Stimulated activated CD8-positive, alpha-beta memory T cell treated with anti-CD3 and anti-CD28 coated beads, Interleukin-7, amount 100 ng/mL, for 4 hours (primary cell): ENCODE measurements at places on chromosomes 4 and X.

GRCh38 chr4:76007089-76007862 lies at the start of gene CXCL9:
TSS of gene CXCL9 (minus strand) at chr4:76007509. CDS start at chr4:76007449, 60 bp downstream.
- DNase-seq = no peak

- no peak for DNase-seq
Measured at GRCh38 chr4:3352941-3353594, 60.2 kb downstream of the RGS12 start.

DNA sequence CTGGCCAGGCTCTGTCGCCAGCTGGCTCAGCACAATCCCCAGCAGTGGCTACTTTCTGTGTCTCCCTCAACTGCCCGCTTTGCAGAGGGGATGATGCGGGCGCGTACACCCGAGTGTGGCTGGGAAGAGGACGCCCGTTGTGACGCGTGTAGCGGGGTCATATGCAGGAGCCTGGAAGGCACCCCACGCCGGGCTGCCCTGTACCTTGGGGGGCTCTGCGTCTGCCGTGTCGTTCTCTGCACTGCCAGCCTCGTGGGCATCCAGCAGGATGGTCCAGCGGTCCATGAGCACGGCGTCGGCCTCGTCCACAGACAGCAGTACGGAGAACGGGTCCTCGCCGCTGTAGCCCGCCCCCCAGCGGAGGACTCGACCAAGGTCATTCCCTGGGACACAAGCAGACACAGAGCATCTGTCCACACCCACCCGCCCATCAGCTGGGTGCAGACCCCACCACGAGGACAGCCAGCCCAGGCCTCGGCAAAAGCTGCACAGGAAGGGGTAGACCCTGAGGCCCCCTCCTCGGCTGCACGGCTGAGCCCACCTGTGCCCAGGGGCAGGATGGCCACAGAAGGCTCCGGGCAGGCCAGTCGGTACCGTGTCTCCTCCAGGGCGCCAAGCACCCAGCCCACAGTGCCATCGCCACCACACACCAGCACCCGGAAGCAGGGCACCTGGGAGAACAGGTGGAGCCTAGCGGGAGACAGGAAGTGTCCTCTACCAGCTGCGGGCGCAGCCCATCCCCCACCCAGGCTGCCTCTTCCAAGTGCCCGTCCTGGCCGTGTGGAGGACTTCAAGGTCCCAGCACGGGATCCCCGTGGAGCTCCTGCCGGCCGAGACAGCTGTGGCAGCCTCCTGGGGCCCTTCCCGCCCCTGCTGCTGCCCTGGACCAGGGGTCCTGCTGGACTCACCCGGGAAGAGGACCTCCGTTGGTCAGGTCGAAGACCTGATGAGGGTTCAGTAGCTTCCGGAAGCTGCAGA lies 10.8 kb downstream of the DGKQ start:
- no peak for DNase-seq

- no peak for DNase-seq
Measured at GRCh38 chr4:154119317-154119716, 330.4 kb upstream of the SFRP2 start.

DNA sequence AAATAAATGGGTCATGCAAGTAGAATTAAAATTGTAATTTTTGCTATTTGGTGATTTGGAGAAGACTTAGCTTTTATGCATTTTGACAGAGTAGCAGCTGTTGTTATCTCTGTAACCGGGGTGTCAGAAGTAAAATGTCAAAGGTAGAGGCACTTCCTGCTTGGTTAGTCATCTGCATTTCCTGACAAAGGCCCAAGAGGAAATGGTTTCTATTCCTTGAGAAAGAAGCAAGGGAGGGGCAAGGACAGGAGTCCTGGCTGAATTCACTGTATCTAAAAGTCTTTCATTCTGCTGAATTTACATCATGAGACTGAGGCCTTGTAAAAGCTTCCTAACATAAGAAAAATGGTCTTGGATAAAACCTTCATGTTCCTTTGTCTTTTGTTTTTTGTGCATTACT lies 550.9 kb upstream of the BOD1L1 start:
- no peak for DNase-seq

GRCh38 chr4:188109157-188109755 lies at the start of gene TRIML2:
TSS of gene TRIML2 (minus strand) at chr4:188109603. CDS start at chr4:188105368, 4,235 bp downstream.
- no peak for DNase-seq

GRCh38 chr4:184282895-184283654 lies 65.4 kb upstream of the ENPP6 start:
- no peak for DNase-seq

DNA sequence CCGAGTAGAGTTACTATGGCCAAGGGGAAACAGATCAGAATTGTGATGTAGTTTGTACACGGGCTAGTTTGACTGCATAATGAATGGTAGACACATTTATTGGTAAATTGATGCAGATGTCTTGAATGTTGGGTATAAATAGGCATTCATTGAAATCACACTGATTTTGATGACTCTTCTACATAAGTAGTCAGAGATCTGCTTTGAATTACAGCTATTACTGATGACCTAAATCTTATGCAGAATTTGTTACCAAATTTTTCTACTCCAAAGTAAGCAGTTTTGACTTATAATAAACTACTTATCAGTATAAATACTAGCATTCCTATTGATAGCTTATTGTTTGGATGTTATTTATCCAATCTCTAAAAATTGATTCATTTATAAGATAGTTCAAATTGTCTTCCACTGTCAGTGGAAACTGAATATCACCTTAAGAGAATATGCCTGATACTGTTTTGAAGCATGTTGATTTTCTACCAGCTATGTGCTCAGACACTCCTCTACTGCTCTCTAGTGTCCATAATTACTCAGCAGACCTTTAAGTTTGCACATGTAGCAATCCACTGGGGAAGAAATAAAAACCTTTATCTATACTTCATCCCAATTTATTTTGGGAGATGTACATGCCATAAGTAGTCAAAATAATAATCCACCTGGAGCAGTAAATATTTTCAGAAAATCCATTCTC lies 120.3 kb downstream of the RASL11B start:
- no peak for DNase-seq

DNA sequence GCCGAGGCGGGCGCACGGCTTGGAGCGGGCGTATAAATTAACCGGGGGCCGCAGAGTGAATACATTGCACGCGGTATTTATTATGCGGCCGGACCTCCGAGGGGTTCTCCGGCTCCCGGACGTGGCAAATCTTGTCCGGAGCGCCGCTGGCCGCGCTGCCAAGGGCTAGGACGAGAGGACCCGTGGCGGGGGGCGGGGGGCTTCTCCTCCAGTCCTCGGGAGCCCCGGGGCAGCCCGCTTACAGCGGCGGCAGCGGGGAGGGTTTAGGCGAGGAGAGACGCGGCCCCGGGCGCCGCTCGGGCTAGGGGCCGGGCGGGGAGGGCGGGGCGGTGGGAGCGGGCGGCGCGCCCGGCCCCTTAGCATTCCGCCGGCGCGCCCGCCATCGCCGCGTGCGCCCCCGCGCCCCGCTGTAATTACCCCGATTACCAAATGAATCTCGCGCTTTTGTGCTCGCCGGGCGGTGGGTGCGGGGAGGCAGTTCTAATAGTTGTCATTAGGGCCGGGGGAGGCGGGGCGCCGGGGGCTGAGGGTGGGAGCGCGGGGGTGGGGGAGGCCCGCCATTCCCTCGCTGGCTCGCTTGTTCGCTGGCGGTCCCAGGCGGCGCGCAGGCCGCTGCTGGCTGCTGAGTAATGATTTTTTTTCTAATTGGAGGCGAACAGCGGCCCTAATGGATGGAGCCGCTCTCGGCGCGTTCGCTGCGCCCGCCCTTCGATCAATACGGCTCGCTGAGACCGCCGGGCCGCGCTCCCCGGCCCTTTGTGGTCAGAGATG lies 276.6 kb downstream of the BCOR start:
- peak; percentile 15 for DNase-seq

DNA sequence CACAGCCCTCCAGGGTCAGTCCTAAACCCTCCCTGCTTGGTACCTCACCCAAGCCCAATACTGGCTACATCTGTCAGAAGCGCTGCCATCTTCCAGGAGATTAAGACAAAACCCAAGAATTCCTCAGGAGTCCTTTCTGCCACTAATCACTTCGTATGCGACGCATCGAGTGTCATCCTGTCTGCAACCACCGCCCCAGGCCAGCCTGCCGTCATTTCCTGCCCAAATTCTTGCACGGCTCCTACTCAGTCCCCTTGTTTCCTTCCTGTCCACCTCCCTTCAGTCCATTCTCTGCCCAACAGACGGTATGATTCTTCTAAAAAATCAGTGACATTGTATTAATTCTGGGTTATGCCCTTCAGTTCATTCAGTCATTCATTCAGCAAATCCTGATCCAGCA lies 113.6 kb downstream of the NFKB1 start:
- DNase-seq = no peak

- no peak for DNase-seq
Measured at GRCh38 chr4:77538144-77538543, 67.5 kb upstream of the CXCL13 start.

- DNase-seq = no peak
Measured at GRCh38 chrX:49003696-49004095, 1.6 kb upstream of the GRIPAP1 start.

- no peak for DNase-seq
Measured at GRCh38 chr4:159048166-159048886, 54.6 kb upstream of the RAPGEF2 start.

DNA sequence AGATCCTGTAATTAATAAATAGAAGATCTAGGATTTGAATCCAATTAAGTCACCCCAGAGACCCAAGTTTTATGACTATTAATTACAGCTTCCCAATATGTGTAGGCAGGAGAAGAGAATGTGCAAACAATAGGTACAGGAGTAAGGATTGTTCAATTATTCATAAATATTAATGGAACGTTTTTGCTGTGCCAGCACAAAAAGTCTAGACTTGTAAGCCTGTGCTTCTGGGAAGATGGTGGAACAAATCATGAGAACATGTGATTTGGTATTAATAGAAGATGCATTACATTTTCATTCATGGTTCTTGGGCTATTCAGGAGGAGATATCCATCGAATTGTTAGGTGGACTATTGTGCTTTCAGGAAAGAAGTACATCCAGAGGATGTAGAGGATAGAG lies 1240.9 kb downstream of the STIM2 start:
- no peak for DNase-seq

- DNase-seq = no peak
Measured at GRCh38 chr4:121738780-121739535, 26.0 kb downstream of the SMIM43 start.

DNA sequence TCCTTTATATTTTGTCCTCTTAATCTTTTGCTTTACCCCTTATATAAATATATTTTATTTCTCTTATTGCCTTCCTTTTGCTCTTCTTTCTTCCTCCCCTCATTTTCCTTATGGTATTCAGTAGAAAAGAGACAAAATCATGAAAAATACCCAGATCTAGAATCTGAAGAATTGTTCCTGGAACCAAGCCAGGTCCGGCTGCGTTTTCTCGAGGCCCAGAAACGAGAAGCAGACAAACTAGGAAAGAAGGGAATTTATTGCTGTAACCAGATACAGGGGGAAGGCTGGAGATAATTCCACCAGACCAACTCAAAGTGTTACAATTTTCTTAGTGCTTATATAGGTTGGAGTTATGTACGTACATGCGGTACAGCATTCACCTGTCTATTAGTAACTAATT lies 328.7 kb downstream of the GABRG1 start:
- no peak for DNase-seq

DNA sequence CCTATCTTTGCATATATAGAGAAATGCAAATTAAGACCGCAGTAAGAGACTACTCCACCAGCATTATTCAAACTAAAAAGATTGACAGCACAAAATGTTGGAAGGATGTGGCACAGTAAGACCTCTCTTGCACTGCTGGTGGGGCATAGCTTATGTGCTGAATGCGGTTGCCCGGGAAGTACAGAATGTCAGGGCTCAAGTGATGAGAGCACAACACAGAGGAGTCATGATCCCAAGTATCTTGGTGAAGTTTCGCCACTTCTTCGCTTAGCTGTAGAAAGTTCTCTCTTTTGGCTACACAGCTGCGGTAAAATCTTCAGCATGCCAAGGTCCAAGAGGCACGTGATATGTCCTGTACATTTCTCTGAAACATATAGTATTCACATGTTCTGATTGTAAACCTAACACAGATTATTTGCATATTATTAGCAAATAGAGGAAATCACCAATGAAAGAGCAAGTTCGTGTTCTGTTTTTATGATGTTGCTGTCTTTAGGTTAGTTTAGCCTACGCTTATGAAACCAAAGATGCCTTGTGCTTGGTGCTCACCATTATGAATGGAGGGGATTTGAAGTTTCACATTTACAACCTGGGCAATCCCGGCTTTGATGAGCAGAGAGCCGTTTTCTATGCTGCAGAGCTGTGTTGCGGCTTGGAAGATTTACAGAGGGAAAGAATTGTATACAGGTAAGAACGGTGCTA lies 55.0 kb downstream of the HTT-AS start:
- no peak for DNase-seq

DNA sequence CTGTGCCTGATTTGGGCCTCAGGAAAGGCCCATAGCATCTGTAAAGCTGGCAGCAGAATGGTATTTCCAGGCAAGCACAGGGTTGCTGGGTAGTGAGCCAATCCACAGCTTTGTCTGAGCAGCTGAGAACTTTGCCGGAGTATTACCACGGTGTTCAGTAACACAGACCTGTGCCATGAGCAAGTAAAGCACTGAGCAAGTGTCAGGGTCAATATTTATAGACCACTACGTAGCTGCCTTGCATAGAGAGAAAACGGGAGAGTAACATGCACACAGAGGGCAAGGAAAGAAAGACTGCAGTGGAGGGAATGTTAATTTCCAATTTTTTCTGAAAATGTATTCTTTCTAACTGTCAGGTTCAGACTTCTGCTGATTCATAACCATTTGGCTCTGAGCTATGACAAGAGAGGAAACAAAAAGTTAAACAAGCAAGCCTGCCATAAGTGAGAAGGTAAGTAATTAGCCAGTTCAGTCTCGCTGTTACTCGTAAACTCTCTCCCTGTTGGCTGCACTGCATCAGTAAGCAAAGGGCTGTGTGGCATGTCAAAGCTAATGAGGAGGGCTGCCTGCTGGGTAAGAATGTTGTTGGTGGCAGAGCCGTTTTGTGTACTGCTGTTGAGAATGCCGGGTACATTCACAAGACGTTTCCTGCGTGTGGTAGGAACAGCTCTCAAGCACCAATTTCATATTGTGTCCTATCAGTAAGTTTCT lies 238.1 kb downstream of the BMPR1B start:
- no peak for DNase-seq

- no peak for DNase-seq
Measured at GRCh38 chr4:77617203-77617602, 11.6 kb downstream of the CXCL13 start.

DNA sequence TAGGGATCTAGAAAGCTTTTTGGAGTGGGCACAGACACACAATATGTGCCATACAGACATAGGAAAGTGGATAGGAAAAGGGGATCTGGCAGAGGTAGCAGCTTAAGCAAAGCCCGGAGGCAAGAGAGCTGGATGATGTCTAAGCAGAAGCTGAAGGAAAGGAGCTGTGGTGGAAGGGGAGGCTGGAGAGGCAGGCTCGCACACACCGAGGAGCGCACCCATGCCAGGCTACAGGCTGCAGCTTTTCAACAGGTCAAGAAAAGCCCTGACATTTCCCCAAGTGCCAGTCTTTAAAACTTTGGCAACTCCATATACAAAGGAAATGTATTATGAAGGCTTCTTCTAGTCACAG lies 67.4 kb downstream of the SOWAHB start:
- no peak for DNase-seq

DNA sequence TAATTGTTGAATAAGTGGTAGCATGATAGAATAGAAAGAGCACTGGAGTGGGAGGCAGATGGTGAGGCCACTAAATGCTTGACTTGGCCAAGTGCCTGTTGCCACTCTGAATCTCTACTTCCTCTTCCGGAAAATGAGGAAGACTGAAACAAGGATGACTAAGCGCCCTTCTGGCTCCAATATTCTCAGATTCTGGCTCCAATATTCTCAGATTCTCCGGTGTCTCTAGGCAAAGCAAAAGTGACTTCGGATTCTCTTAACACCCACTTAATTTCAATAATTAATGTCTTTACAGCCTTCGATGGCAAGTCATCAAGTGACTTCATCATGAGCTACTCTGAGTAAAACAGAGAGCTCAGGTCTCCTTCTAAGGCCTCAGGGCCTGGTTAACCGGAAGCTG lies 402.2 kb upstream of the FGF13 start:
- DNase-seq = no peak
